ENCODE measurements at places on chromosomes 6 and 20.

- no peak for DNase-seq
Measured at GRCh38 chr6:106792536-106793236, 163.3 kb downstream of the QRSL1 start.

GRCh38 chr6:28606424-28607391, 81.0 kb downstream of the GPX5 start:
- DNase-seq = no peak

DNA sequence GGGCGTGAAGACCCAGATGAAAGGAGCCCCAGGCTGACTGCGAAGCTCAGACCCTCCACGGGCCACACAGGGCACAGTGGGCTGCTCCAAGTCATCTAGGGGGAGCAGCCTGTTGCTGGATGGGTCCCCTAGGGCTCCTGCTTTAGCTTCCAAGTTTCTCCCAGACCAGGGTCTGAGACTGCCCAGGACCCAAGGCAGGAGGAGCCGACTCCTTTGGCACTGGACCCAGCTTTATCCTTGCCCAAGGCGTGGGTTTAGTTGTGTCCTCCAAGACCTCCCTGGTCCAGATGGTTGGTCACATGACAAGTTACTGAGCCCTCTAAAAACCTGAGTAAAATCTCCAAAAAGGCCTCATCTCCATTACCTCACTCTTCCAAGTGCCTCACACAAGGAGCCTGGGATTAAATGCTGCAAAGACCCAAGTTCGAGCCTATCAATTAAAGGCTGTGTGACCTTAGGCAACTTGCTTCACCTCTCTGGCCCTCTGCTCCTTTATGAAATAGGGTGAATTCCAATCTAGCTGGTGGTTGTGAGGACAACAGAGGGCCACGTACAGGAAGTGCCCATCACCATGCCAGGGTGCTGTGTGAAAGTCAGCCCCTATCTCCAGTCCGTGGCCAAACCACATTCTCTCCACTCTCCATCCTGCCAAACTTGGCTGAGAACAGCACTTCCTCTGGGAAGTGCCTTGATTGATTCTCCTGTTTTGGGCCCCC, 2.5 kb downstream of the NECAB3 start:
- DNase-seq = no peak

DNA sequence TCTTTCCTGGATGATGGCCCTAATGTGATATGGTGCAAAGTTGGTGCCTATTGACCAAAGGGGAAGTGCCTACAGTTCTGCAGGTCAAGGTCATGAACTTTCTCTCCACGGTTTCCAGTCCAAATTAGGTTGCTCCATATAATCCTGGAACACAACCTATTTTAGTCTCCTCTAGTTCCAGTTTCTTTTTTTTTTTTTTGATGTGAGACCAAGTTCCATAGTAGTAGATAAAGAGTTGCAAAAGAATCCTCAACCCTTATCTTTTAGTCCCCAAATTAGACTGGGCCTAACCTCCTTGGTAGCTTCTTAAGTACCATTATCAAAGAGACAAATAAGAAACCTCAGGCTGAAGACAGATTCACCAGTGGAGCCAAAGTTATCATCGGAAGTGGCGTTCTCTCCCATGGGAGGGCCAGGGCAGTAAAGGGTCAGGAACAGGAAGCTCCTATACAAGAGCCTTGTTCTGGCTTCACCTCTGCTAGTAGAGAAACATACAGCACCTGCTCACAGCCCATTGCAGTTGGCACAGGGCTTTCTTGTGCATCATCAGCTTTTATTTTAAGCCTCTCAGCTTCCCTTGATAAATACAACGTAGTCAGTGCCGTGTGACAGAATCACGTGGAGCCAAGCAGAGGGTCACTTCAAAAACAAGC, 132.2 kb upstream of the RREB1 start:
- no peak for DNase-seq

DNA sequence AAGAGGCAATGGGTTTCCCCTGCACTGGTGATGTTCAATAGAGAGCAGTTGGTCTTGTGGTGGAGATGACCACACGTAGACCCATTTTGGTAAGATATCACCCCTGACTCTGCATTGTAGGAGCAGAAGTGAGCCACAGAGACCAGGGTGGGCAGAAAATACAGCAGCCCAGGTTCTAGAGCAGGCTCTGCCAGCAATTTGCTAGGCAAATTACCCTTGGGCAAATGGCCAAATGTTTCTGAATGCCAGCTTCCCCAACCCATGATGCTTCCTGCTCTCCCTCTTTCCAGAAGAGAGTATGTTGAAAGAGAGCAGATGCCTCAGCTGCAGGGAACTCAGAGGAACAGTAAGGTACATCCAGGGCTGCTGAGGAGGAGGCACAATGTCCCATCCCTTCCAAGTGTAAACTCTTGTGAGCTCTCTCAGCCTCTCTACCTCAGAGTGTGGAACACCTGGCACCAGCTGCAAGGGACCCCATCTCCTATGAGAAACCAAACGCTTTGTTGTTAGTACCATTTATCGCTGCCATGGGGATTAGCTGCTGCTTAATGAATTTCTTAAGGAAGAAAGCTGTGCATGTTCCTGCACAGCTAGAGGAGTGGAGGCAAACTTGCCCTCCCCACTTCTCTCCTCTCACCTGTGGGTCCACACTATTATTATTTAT, 317.5 kb upstream of the MOCS1 start:
- no peak for DNase-seq

GRCh38 chr20:5596401-5597193, 153.6 kb upstream of the SHLD1 start:
- no peak for DNase-seq

GRCh38 chr20:41734506-41734945, 116.3 kb upstream of the CHD6 start:
- peak; percentile 16 for DNase-seq

GRCh38 chr20:44835116-44835515, 24.8 kb upstream of the RIMS4 start:
- DNase-seq = no peak

- no peak for DNase-seq
Measured at GRCh38 chr6:96186516-96187195, 170.9 kb downstream of the FUT9 start.

DNA sequence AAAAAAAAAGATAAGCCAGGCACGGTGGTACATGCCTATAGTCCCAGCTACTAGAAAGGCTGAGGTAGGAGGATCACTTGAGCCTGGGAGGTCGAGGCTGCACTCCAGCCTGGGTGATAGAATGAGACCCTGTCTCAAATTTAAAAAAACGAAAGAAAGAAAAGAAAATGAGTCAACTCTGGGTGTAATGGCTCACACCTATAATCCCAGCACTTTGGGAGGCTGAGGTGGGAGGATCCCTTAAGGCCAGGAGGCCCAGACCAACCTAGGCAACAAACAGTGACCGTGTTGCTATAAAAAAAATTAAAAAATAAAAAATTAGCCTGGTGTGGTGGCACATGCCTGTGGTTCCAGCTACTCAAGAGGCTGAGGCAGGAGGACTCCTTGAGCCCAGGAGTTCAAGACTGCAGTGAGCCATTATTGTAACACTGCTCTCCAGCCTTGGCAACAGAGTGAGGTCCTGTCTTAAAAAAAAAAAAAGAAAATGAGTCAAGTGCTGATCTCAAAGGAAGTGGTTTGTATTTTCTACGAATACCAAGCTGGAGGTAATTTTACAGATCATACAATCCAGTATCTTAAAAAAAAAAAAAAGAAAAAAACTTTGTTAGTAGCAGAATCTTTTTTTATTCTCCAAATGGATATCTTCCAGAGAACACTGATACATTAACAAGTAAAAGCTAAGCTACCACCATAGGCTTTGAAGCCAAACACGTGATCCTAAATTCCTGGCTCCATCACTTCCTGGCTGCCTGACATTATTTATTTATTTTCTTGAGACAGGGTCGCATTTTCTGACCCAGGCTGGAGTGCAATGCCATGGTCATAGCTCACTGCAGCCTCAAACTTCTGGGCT, 5.7 kb downstream of the COMMD7 start:
- peak; percentile 19 for DNase-seq

DNA sequence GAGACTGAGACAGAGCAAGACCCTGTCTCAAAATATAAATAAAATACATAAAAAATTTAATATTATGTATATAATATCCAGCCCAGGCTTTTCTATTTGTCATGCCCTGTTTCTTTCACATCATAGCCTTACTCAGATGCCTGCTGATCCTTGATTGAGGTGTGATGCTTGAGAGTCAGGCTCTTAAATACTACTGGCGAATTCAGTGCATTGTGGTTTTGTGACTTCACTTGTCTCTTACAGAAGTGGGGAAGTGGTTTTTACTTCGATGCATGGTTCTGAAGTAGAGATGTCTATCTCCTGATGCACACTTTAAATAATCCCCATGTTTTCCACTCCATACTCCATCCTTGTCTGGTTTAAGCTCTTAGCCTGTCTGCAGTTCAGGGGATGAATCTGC, 29.1 kb downstream of the ASXL1 start:
- DNase-seq = peak; percentile 30

GRCh38 chr6:170296423-170296745, 5.5 kb upstream of the DLL1 start:
- DNase-seq = no peak

- DNase-seq = no peak
Measured at GRCh38 chr6:79250559-79250958, 16.1 kb upstream of the HMGN3 start.

GRCh38 chr6:113971741-113972140, 793 bp upstream of the HDAC2 start:
- no peak for DNase-seq

- DNase-seq = no peak
Measured at GRCh38 chr6:379410-380181, 12.0 kb upstream of the IRF4 start.

Data from activated gamma-delta T cell treated with Interleukin-2 at 50 U/mL for 16 hours (primary cell).